ENCODE measurements at places on chromosomes 7 and 10.

GRCh38 chr10:91214911-91215310 is 5.6 kb upstream of the PCGF5 start:
- no peak for DNase-seq

DNA sequence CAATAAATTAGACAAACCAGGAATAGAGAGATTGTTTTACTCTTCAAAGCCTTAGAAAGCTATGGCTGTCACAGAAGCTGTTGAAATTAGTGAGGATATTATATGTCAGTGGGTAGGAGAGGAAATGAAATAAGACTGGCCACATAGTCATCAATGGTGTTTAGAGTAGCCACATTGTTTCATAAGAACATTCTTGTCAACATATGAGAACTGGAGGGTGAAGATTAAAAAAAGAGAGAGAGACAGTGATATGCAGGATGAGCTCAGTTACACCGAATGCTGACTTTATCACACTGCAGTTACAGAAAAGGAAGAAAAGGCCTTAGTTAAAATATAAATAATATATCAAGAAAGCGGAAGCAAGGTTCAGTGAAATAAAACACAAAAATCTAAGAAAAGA is 412.0 kb downstream of the CNTNAP2 start:
- no peak for DNase-seq

DNA sequence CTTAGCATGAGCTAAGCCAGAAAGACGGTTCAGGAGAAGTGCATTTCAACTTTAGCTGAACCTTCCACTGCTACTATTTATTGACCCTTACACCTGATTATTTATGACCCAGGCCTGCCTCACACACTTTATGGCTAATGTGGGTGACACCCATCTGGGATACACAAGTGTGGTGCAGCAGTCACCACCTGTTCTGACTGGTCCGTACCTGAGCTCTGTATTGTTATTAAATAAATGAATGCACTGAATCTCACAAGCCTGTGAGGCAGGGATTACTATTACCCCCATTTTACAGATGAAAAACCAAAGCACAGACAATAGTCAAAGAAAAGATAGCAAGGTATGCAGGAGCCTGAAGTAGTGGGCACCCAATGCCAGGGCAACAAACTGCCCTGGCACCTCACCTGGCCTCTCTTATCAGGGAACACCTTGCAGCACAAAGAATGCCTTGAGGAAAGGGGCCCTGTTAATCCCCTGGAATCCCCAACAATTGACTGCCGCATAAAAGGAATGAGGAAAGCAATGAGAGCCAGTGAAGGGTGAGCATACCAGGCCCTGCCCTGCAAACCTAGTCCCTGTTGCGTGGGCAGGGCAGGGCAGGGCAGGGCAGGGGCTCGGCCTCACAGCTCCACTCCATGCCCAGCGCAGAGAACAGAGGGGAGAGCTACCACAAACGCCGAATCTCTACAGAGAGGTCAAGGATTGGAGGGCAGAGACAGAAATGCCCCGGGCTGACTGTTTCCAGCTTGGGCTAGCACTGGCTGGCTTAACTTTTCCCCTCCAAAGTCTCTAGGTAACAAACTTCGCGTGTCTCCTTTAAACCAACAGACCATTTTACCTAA is 1.3 kb downstream of the ANXA11 start:
- DNase-seq, result no peak

- no peak for DNase-seq
Measured at GRCh38 chr7:126453104-126453503, 799.6 kb downstream of the GRM8 start.

DNA sequence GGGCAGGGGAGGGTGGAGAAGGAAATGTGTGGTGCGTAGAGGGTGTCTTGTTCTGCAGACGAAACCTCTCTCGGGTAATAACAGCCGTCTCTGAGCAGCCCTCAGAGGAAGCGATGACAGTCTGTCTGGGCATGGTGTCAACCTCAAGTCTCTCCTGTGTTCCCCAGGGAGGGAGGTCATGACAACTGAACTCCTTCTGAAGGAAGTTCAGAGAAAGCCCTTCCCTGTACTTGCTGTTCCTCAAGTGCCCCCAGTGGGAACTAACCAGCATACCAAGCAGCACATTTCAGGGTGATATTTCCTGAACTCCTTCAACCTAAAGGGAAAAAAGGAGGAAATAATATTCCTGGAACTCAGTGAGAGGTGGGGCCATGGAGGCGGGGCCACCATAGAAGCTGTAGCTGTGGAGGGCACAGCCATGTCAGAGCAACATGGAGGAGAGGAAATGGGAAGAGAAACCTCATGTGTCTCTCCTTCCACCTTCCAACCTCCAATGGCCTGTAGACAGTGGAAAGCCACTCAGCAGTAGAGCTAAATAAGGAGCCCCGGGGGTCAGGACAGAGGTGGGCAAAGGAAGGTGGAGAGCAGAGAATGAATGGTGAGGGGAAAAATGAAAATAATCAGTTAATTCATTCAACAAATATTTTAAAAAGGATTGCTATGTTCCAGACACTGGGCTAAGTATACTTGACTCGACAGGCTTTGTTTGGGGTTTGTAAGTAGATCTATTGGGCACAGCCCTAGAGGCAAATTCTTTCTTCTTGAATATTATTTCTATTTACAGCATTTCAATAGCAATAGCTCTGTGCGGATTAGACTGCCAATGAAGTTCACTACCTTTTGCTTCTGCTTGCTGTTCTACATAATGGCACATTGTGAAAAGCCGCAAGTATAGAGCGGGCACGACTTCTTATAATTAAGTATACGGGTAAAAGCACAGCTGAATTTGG is 61.0 kb upstream of the AOAH start:
- DNase-seq, result no peak

DNA sequence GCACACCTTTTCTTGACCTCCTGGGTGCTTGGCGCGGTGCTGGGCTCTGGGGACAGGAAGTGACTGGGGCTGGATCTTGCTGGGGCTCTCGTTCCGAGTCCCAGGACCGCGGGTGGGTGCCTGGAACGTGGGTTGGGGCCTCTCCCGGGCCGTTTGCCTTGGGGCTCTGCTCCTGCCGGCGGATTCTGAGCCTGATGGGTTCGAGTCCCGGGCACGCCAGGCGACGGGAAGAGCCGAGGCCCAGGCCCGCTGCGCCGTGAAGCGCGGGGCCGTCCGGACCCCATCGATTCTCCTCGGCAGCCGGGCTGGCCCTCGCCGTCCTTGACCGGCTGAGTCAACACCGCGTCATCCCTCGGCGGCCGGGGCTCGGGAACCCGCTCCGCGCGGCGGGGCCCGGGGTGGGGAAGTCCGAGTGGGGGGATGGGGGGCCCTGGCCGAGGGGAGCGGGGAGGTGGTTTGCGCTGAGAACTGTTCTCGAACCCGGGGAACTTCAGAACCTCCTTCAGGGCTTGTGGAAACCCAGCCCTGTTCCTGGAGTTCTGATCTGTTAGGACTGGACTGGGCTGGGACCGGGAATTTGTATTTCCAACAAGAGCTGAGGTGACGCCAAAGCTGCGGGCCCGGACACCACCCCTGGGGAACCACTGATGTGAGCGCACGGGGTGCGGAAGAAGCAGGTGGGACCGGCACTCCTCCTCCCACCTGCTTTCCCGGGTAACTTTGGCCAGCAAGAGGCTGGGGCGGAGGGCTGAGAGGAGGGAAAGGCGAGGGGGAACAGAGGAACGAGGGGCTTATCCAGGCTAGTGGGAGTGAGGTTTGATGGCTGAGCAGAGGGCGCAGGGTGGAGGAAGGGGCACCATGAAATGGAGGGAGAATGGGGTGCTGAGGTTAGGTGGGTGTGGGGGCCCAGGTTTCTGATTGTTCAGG is 6.2 kb downstream of the HHEX start:
- no peak for DNase-seq

- peak; percentile 53 for DNase-seq
Measured at GRCh38 chr10:68231106-68231816, 652 bp downstream of the ATOH7 start.

DNA sequence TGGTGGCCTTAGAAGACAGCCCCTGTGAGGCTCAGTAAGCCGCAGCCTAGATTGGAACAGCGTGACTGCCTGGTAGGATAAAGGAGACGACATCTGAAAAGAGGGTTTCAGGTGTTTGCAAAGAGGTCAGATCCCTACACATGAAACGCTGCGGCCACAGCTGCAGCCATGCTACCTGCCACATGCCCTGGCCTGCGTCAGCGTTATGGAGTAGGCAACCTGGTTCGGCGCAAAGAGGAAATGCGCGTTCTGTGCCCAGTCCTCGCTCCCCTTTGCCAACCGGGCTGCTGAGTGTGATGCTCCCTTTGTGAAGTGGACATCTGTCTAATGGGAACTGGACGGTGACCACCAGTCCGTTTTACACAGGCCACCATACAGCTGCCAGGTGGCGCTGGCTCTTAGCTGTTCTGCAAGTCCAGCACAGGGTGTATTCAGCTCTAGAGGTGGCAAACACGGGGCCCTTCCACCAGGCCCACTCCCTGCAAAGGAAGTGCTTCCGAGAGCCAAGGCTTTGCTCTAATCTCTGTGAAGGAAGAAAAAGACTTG is 160.3 kb downstream of the CELF2 start:
- no peak for DNase-seq

GRCh38 chr10:82464191-82464818 is 589.3 kb downstream of the NRG3 start:
- DNase-seq, result no peak

GRCh38 chr10:131771634-131772358 is 129.0 kb upstream of the PPP2R2D start:
- DNase-seq, result no peak

DNA sequence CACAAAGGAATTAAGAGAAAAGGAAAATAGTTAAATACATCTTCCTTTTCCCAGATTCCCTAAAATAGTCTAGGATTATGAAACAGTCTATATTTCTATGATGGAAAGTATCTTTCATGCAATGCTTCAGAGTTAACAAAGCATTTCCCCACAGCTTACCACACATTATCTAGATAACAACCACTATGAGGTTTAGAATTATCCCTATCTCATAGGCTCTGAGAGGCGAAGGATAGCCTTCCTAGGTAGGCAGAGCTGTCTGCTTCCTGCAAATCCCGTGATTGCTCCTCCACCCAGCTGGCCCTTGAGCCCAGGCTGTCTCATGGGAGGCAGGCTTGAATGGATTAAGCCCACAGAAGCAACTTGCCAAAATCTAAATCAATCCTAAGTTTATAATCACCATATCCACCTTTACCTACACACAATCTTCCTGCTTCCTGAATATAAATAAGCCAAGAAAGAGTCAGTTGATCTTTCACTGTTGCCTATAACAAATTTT is 321.4 kb upstream of the AOAH start:
- no peak for DNase-seq

- DNase-seq, result no peak
Measured at GRCh38 chr7:29053105-29053872, 93.0 kb downstream of the CPVL start.

GRCh38 chr7:99244939-99245338 is 27.7 kb upstream of the MYH16 start:
- no peak for DNase-seq

DNA sequence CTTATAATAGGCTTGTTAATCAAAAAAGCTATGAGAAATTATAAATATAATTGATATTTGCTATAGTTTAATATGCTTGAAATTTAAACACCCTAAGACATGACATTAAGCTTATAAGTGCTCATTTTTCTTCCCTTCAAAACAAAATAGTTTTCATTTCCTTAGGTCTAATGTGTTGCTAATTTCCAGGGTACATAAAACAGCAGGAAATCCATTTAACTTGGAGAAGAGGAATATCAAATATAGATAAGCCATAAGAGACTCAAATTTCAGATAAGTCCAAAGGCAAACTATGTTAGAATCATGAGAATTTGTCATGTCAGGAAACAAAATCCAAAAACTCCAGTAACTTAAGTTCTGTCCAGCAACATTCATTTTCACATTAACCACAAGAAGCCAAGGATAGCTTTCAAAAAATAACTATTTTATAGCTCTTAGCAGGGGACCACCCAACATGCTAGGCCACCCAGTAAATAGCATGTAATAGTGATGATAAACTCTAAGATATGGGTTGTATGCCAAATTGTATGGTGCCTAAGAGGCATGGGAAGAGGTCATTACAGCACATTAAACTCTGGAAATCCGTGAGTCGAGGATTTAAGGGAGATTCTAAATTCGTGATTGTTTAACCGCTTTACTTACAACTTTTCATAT is 298.1 kb downstream of the CRPPA start:
- DNase-seq, result no peak

GRCh38 chr10:125868372-125868975 is 12.6 kb downstream of the DHX32 start:
- DNase-seq, result peak; percentile 10

DNA sequence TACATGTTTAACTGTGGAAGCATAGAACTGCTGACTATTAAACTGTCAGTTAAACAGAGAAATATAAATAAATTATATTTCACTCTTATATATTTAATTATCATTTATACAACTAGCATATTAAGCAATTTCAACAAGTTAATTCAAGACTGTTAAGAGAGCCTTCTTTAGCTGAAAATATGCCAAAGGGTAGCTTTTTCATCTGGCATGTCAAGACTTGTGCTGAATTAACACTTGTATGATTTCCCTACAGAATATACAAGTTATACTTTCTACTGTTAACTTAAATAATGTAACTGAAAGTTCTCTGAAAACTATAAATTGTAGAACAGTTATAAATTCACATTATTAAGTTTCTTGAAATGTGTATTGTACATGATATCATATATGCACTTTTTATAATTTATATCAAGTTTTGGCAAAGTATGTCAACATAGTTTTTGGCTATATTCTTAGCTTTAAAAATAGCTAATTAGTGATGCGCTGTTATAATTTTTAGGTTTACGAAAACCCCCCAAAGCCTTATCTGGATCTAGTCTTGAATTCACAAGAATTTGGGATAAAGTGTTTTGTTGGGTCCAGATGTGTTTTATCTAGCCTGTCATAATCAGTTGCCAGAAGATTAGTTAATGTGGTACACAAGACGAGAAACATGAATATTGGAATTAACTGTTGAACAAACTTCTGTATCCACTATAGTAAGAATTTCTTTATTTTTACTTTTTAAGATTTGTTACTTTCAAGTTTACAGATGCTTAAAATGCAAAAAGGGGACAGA is 231.1 kb upstream of the FOXP2 start:
- DNase-seq, result no peak

DNA sequence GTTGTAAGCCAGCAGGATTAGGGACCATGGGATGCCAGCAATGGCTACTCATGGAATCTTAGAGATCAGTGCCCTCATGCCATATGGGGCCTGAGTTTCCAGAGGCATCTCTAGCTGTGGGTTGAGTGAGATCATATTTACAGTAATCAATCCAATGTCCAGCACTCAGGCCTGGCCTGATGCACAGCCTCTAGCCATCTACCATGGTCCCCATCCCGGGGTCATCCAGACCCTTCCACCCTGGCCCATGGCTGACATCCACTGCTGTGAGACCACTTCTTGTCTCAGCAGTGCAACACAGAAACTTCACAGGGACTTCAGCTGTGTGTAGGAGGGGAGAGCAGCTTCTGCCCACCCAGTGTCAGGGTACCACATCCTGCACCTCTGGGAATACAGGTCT is 6.5 kb upstream of the ADCY1 start:
- no peak for DNase-seq

DNA sequence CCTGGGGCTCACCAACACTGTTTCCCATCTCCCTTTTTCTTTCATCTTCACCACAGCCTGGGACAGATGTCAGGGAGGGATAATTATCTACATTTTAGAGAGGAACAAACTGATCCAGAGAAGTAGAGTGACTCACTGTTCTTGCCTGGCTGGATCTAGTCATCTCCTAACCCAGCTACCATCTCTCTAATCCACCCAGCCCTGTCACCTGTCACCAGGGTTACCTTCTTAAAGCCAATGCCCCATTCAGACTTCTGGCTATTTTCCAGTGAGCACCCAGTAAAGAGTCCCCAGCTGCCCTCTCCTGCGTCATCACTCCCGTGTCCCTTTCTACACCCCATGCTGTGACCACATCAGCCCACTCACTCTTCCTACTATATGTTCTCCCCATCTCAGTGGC is 68.4 kb upstream of the DUSP5 start:
- no peak for DNase-seq

GRCh38 chr7:133563251-133563650 is 310.4 kb downstream of the EXOC4 start:
- no peak for DNase-seq
